HepG2 (cell line): ENCODE measurements at places on chromosomes 7 and 10.

DNA sequence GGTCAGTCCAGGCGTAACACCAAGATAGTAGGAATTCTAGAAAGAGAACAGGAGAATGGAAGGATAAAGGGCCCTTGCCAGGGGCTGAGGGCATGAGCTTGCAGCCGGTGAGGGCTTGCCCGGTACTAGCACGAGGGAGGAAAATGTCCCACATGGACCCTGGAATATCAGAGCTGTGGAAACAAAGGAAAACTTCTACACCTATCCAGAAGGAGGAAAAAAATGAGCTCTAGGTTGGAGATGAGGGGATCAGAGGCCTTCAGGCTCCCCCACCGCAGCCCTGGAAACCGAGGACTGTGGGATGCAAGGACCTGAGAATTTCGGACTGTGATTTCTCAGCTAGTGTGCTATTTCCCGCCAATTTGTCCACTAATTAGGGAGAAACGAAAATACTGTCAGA is 22.1 kb downstream of the RAMP3 start:
- no peak for DNase-seq

GRCh38 chr7:6262221-6262620 is 10.2 kb downstream of the CYTH3 start:
- no peak for DNase-seq

GRCh38 chr7:88132725-88133124 is 87.1 kb downstream of the SRI start:
- no peak for DNase-seq

DNA sequence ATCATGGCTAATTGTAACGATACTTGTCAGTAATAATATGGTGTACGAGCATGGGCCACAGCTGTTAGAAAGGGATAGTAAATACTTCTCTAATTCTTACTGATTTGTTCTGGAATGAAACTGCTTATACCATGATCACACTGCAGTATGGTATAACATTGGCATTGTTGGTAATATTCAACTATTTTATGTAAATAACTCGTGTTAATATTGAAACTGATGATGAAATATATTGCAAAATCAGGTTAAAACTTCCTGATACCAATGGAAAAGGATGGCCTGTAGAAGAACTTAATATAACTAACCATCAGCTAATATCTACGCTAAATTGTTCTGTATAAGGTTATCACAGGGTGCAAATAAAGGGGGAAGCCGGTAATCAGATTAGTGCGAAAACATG is 10.3 kb downstream of the OR2A14 start:
- DNase-seq, result no peak

GRCh38 chr10:37754538-37755323 is 102.7 kb downstream of the ZNF248 start:
- DNase-seq, result peak; percentile 64

DNA sequence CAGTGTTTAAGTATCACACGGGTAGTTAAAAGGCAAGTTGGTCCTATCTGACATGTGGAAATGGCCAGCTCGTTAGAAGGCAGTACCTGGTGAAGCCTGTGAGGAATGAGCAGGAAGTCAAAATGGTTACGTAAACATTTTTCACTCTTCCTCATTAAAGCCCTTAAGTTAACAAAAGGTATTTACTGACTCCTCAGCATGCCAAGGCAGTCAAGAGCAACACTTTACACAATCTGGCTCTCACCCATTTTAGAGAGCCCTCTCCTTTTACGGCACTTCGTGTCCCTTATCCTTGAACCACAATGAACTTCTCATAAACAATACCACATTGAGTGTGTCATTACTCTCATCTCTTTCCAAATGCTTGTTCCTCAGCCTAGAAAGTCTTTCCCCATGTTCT is 11.0 kb upstream of the RSBN1L start:
- peak; percentile 27 for DNase-seq

- no peak for DNase-seq
These were observed 50.8 kb downstream of the GRB10 start for GRCh38 chr7:50731703-50732582.

DNA sequence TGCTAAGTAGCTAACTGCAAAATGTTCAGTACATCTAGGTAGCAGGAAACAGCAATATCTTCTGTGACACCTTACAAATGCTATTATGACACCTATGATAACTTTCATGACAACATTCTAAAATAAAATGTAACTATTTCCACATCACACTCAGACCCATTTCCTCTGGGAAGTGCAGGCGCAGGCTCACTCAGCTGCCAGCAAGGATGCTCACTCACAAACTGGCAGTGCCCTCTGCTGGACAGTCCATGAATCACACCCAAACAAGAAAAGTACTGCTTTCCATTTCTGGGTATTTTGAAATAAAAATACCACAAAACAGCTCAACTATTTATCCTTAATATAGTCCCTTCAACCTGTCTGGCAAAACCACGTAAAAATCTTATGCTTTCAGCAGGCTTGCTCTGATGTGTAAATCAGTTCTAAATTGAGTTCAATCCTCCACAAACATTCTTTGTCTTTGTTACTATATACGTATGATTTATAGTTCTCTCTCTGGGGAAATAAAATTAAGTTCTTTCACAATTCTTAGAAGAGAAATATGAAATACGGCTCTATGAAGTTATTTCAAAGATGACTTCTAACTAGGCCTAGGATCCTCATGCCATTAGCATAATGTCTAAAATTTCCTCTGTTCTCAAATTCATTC is 176.6 kb downstream of the PARD3 start:
- DNase-seq, result peak; percentile 56
